Stimulated activated CD8-positive, alpha-beta memory T cell treated with anti-CD3 and anti-CD28 coated beads, Interleukin-7, amount 100 ng/mL, for 1 hour (primary cell): ENCODE measurements at places on chromosomes 16 and 17.

DNA sequence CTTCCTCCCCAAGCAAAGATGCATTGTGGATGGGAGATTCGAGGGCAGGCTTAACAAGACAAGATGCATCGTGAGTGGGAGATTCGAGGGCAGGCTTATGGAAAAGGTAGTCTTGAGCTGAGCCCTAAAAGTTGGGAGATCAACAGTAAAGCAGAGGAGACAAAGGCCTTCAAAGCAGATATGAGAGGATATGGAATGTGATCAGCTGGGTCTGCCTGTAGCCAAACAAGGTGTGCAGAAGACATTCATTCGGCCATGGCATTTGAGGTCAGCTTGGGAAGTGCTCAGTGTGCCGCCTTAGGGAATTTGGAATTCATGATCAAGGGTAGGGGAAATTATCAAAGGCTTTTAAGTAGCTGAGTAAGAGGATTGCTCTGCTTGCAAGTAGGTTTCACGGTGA is 39.5 kb downstream of the DNAH9 start:
- DNase-seq = no peak

DNA sequence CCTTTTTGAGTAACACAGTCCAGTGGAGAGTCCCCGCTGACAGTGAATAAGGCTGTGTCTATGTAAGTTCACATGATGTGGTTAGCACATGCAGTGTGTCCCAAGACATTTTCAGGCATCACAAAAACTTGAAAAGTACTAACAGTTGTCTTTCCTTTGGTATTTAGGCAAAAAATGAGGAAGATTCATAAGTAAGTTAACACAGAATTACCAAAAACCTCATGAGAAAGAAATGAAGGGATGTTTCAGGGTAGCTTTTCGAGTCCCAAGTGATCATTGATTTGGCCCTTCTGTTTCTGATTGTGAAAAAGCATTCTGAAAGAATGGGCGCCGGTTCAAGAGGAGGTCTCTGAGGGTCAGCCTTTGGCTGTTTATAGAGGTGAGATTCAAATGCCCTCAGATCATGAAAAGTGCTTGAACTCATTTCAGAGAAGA is 529 bp upstream of the ASPA start:
- no peak for DNase-seq

GRCh38 chr16:54033747-54034146 is 252.8 kb downstream of the IRX3 start:
- DNase-seq = no peak

GRCh38 chr17:17769869-17770631 is 66.7 kb downstream of the SREBF1 start:
- no peak for DNase-seq

DNA sequence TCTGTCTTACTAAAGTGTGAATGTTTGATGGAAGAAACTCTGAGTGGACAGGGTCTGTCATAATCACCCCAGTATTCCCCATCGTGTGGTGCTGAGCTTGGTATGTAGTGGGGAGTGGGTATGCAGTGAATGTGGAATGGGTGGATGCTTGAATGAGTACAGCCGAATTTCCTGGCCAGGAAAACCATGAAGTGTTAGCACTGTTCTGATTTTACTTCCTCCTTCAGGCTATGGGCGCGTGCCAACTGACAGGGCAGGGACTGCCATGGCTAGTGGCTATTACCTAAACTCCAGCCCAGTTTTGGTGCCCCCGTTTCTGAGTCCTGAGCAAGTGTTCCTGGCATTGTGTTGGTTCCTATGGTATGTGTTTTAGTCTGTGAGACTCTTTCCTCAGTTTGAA is 48.6 kb downstream of the PRKCA start:
- DNase-seq = no peak

- no peak for DNase-seq
These were observed 56.0 kb downstream of the ZFPM1 start for GRCh38 chr16:88508868-88509748.

- no peak for DNase-seq
These were observed 151.5 kb upstream of the GOT2 start for GRCh38 chr16:58885528-58886170.

DNA sequence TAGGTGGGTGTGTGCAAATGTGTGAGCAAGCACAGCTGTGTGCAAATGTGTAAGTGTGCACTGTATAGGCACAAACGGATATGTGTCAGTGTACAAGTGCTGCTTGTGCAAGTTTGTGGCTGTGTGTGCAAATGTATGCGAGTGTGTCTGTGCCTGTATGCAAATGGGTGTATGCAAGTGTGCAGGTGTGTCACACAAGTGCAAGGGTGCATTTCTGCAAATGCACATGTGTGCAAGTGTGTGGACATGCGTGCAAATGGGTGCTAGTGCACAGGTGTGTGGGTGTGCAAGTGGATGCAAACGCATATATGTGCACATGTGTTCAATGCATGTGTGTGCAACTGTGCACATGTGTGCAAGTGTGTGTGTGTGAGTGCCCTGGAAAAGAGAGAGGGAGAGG is 76.5 kb upstream of the TNRC6C start:
- no peak for DNase-seq

DNA sequence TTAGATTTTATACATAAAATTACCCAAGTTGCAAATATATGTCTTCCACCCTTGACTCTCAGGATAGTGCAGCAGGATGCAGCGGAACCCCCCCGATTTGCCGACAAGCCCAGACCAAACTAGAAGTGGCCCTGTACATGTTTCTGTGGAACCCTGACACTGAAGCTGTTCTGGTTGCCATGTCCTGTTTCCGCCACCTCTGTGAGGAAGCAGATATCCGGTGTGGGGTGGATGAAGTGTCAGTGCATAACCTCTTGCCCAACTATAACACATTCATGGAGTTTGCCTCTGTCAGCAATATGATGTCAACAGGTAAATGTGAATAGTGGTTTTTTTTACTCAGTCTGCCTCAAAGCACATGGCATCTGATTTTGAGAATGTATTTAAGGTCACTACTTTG is 70.7 kb downstream of the OMG start:
- no peak for DNase-seq

- no peak for DNase-seq
These were observed 853.8 kb downstream of the CDH8 start for GRCh38 chr16:61182391-61182790.

DNA sequence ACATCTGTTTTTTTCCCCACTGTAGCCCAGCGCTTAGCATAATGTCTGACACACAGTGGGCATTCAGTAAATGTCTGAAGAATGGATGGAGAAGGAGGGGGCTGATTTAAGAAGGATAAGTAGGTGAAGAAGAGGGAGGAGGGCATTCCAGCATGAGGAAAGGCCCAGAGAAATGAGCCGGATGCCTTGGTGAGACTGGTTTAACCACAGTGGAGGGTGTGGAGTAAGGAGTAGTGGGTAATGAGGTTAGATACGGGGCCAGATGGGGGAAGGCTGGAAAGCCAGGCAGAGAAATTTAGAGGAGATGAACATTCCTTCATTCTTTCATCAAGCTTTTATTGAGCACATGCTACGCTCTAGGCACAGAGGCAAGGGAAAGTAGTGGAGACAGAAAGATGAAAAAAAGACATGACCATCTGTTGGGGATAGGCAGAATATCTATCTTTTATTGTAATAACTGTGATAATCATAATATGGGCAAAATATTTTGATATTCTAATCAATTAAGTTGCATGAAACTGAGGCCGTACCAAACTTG is 43.7 kb upstream of the NFAT5 start:
- DNase-seq = no peak

GRCh38 chr16:85188822-85189672 is 76.8 kb upstream of the CIBAR2 start:
- DNase-seq = no peak

DNA sequence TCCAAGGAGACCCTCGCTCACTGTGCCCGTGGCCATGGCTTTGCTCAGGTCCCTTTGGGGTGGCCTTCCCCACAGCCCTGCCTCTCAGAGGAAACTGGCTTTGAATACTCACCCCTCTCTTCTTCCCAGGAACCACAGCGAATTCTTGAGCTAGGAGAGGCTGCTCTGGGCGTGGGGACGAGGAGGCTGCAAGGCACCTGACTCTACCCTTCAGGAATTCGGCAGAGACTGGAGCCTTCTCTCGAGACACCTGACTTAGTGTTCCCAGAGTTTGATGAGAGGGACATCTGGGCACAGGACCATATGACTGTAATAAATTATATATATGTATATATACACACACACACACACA is 6.2 kb downstream of the LLGL2 start:
- DNase-seq = no peak

DNA sequence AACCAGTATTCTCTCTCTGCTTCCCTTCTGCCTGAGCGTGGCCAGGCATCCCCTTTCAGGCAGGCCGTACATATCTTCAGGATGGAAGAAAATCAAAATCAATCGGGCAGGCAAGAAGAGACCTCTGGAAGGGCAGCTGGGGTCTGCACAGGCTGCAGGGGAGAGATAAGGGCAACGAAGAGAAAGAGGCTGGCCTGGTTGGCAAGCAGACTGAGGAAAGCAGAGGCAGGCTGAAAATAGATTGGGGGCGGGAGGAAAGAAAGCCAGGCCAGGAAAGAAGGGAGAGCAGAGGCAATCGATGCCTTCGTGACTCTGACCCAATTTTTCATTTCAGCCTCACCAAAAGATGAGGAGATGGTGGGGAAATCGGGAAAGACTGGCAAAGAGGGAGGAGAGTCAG is 18.1 kb downstream of the PIPOX start:
- DNase-seq = no peak

GRCh38 chr17:48618256-48618896 is 3.3 kb upstream of the HOXB8 start:
- DNase-seq = peak; percentile 65

DNA sequence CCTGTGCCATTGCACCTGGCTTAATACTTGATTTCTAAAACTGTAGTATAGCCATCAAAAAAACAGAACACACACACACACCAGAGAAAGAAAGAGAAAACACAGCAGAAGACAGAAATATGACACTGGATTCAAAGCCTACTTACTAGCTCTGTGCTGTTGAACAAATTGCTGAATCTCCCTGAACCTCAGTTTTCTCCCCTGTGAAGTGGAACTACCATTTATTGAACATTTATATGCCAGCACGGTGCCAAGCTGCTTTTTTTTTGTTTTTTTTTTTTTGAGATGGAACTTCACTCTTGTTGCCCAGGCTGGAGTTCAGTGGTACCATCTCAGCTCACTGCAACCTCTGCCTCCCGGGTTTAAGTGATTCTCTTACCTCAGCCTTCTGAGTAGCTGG is 13.2 kb upstream of the ALOX12B start:
- no peak for DNase-seq

DNA sequence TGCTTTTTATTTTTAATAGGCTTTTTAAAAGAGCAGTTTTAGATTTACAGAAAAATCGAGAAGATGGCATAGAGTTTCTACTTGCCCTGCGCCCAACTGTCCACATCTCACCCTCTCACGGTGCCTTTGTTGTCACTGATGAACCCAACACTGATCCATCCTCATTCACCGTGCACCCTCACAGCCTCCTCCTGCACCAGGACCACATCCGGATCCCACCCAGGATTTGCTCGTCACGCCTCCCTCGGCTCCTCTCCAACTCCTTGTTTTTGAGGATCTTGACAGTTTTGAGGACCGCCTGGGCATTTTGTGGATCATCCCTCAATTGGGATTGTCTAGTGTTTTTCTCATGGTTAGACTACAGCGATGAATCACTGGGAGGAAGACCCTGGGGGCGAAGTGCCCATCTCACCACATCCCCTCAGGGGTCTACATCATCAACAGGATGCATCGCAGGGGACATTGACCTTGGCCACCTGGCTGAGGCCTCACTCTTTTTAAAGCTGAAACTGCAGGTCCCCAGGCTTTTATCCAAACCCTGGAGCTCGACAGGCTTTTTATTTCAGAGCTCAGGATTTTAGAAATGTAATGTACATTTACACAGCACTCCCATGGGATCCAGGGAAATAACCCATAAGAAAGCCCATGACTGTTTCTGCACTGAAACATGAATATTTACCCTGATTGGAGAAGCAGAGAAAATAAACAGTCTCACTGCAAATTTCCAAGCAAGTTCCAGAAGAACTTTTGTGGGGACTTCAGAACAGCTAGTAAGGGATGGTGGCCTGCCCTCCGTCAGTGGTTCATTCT is 71.8 kb upstream of the ZNF469 start:
- DNase-seq = no peak

- DNase-seq = no peak
These were observed 179.7 kb downstream of the RAB11FIP4 start for GRCh38 chr17:31570951-31571892.

DNA sequence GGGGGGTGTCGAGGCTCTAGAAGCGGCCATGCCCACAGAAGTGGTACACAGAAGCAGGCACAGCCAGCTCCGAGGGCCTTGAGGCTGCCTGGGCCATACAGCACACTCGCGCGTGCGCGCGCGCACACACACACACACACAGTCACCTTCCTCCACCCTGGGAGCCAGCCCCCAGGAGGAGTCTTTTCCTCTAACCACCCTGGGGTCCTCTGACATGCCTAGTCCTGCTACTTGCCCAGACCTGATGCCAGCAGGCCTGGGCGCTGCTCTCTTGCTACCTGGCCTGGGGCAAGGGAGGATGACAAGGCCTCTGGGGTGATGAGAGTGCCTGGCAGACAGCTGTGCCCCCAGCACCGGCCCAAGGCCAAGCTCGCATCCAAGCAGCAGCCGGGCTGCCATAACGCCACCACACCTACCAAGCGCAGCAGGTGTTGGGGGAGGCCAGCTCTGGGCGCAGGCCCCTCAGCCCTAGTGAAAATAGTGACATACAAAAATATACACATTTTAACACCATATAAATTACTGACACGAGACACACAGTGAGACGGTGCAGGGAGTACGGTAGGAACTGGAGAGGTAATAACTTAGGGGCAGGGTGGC is 41.1 kb downstream of the TSC2 start:
- no peak for DNase-seq

GRCh38 chr17:39757931-39758873 is 20.5 kb downstream of the GRB7 start:
- peak; percentile 40 for DNase-seq

GRCh38 chr17:47967607-47968252 is 3.2 kb upstream of the CDK5RAP3 start:
- DNase-seq = no peak

DNA sequence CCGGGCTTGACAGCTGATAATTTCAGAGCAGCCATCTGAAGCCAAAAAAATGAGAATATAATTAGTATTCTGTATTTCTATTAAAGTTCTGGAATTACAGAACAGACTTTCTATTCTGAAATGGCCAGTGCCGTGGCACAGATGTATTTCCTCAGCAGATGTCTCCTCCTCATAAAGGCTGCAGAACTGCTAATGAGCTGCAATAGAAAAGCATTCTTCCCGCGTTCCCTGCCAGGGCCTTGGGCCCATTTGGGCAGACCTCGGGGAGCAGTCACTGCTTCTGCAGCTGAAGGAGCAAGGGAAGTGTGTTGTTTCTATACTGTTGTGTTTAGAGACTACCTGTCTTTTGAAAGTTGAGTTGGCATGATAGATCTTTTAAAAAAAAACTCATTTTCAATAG is 152.6 kb upstream of the CACNG5 start:
- no peak for DNase-seq

DNA sequence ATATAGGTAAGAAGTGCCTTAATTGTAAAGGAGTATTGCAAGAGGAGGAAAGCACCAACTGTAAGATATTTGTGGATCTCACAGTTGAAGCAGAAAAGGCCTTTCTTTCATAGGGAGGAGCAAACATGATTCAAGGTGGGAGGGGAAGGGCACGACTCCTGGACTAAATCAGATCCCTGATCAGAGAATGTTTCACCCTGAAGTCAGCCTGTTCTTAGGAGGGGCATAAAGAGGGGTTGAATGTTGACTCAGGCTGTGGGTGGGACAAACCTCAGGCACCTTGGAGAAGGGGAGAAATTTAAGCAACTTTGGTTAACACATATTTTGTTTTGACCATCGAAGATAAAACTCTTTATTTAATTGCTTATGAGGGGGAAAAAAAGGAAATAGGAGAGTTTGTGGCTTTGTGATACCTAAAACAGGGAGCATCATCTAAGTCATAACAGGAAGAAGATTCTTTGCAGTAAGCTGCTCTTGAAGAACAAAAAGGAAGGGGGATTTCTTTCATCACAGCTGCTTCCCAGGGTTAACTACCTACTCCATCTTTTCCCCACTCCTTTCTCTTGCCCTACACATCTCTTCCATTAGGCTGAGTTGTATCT is 158.6 kb upstream of the ZNF267 start:
- DNase-seq = no peak
